ENCODE measurements at places on chromosomes 5 and 9.

DNA sequence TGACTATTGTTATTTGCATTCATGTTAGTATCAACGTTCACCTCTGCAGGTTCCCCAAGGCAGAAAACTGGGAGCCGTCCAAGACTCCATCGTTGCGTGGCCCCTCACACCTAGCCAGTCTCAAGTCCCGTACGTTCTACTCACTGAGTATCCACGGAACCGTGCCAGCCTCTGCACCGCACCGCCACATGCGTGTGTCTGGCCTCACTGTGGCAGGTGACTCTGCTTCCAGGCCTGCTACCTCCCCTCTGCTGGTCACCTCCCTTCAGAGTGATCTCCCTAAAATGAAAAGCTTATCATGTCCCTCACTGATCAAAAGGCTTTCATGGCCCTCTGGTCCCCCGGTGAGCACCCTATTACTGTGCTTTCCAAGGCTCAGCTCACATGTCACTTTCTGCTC, 108.1 kb downstream of the GABBR2 start:
- DNase-seq: no peak

DNA sequence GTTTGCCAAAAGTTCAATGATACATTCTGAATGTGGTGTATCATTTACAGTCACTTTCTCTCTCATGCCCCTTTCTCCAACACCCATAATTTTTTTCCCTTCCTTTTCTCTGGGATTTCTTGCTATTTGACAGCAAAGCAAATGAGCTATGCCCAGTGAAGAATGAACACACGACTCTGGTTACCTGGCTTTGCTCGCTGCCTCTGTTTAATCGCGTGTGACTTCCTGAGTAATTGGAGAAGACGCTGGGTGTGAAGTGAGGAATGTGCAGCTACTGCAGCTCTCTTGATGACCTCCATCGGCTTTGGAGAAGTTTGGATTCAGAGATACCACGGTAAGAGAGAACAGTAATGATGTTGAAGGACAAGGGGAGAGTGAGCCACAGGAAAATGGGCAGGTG, 651.8 kb downstream of the KIF4B start:
- no peak for DNase-seq

- no peak for DNase-seq
These were observed 75.9 kb downstream of the SFXN1 start for GRCh38 chr5:175554296-175554695.

DNA sequence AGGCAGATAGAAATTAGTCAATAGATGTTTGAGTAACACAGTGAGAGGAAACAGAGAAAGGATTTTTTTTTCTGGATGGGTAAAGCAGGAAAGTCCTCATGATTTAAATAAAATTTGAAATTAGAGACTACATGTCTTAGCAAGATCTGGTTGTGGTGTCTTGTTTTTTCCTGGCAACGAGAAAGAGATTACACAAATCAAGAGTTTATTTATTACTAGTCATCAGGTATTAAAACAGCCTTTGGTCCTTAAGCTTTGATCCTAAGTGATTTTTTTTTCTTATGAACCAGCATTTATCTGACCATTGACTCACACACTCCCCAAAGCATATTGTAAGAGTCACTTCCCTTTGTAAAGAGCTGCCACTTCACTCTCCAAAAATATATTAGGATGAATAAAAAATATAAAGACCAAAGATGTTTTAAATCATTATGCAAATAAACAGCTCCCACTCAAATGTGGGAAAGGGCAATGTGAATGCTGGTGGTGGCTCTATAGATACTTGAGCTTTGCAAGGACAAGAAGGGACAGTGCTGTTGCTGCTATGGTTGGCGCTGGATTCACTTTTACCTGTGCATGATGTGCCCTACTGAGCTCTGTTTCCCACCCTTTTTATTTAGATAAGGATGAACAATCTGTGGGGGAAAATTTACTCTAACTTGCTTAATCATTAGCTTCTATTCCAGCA, 1726.5 kb downstream of the MAT2B start:
- no peak for DNase-seq

GRCh38 chr9:30348904-30349303, 2035.5 kb upstream of the ACO1 start:
- peak; percentile 11 for DNase-seq

GRCh38 chr5:112684737-112685136, 52.9 kb upstream of the APC start:
- peak; percentile 58 for DNase-seq

DNA sequence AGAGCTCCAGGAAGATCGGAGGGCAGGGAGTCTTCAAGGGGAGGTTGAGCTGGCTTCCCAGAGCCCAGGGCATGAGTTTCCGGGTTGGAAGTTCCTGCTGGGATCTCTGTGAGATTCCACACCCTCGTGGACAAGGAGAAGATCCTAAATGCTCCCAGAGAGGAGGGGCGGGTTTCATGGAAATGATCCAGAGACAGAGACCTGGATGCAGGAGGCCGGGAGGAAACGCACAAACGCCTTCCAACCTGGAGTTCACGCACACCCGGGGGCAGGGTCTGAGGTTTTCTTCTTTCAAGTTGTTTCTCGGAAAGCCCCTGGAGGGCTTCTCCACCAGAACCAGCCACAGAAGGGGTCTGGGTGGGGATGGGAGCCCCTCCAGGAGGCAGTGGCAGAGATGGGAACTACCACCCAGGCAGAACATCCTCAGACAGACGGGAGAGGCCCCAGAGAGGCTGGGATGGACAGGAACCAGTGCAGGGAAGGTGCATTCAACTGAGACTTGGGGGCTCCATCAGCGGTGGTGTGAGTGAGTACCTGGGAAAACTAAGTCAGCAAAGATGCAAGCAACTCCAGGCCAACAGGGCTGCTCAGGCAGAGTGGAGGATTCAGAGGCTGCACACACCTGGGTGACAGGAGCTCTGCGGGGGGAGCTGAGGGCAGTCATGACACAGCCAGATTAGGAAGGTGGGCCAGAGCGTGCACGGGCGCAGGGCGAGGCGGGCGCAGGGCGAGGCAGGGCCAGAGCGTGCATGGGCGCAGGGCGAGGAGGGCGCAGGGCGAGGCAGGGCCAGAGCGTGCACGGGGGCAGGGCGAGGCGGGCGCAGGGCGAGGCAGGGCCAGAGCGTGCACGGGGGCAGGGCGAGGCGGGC, 52.1 kb upstream of the EXOC3 start:
- DNase-seq: no peak

GRCh38 chr5:154228696-154229095, 38.2 kb downstream of the GALNT10 start:
- no peak for DNase-seq

GRCh38 chr9:131174681-131175239, 49.4 kb downstream of the NUP214 start:
- DNase-seq: no peak

- no peak for DNase-seq
These were observed 176.7 kb upstream of the PRDM9 start for GRCh38 chr5:23330726-23331125.

DNA sequence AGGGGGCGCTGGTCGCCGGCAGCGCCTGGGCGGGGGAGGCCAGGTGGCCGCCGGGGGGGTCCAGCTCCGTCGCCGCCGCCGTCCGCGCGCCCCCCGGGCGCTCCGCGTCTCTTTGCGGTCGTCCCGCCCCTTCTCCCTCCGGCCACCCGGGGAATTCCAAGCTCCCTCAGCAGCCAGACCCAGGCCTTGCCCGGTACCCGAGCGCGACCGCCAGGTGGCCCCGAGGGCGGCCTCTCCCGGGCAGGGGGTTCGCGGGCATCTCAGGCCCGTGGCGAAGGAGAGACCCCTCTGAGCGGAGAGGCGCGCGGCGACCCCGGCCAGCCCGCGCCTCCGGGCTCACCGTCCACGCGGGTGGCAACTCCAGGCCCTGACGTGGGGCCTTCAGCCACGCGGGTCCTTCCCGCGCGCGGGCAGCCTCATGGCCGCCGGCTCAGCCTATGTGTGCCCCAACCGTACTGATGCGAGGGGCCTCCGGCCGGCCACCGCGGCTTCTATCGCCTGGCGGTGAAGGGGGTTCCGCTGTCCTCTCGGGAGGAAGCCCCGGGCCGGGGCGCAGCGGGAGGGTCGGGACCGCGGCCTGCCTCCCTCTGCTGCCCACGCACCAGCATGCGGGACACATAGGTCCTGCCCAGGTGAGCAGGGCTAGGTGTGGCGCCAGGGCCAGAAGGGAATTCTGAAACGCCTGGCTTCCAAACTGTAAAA, 529 bp upstream of the NRARP start:
- DNase-seq: no peak

GRCh38 chr9:127428348-127428747, 4.2 kb downstream of the ZNF79 start:
- no peak for DNase-seq
